ENCODE measurements at places on chromosomes 2 and 18.

- no peak for DNase-seq
Measured at GRCh38 chr2:89784960-89785359, 1093.5 kb downstream of the RPIA start.

DNA sequence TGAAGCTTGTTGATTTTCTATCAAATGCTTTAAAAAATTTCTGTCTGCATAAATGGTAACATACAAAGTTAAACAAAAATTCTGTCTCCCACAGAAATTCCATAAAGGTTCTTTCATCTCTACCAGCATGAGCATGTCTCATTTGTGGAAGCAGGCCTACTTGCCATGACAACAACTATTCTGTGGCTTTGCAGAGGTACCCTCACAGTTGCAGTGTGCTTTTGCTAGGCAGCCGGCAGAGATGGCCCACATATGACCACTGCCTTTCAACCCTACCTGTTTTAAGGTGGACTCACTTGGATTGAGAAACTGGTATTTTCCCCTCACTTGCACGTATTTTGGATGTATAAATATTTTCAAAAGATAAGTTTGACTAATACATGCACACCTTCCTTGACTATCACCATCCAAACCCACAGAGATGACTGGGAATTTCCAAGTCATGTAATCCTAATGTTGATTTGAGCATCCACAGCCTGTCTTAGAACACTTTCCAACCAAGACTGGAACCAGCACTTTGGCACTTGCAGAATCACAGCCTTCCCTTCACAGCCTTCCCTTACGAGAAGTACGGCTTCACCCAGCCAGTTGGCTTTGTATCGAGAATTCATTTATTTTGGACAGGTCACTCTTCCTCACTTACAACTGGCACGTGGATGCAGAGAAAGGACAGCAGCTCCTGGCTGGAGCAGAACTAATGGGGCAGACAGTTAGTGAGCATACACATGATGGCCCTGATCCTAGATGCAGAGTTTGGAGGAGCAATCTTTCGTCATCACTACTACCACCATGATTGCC, 9.3 kb upstream of the FHL2 start:
- DNase-seq = no peak

GRCh38 chr18:49846361-49846662, 33.0 kb upstream of the ACAA2 start:
- DNase-seq = no peak

DNA sequence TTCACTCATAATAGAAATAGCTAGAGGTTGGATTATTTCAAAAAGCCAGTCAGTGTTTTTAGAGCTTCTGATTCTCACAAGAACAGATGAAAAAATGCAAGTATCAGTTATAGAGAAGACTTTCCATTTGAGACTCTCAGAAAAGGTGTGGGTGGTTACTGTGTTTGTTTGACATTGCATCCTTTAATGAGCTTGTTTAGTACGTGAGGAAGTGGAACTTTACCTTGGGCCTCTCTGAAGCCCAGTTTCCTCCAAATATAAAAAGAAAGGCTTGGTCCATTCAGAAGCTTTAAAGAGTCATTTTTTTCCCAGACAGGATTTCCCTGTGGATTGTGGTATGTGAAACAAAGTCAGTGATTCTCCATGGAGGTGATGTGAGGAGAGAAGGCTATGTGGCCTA, 89.9 kb upstream of the RANBP2 start:
- DNase-seq = no peak

DNA sequence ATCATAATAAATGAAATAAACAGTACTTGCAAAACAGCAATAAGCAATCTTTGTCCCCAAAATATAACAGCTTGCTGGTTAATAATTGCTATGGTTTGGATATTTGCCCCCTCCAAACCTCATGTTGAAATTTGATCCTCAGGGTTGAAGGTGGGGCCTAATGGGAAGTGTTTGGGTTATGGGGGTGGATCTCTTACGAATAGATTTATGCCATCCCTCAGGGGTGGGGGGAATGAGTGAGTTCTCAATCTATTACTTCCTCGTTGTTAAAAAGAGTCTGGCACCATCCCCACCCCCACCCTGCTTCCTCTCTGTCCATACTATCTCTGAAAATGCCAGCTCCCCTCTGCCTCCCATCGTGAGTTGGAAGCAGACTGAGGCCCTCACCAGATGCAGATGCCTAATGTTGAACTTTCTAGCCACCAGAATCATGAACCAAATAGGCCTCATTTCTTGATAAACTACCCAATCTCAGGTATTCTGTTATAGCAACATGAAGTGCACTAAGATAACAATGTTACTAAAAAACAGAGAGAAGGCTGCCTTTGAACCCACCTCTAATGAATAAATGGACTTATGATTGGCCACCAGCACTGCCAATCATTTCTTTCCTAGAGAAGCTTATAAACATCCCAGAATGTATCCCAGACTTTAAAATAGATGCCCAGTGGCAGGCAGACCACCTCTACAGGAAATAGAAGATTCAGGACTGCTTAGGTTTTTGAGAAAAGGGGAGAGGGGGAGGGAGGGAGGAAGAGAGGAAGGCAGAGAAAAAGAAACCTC, 90.1 kb downstream of the ALPK2 start:
- DNase-seq = no peak

- no peak for DNase-seq
Measured at GRCh38 chr2:30869988-30870387, 62.7 kb upstream of the CAPN13 start.

DNA sequence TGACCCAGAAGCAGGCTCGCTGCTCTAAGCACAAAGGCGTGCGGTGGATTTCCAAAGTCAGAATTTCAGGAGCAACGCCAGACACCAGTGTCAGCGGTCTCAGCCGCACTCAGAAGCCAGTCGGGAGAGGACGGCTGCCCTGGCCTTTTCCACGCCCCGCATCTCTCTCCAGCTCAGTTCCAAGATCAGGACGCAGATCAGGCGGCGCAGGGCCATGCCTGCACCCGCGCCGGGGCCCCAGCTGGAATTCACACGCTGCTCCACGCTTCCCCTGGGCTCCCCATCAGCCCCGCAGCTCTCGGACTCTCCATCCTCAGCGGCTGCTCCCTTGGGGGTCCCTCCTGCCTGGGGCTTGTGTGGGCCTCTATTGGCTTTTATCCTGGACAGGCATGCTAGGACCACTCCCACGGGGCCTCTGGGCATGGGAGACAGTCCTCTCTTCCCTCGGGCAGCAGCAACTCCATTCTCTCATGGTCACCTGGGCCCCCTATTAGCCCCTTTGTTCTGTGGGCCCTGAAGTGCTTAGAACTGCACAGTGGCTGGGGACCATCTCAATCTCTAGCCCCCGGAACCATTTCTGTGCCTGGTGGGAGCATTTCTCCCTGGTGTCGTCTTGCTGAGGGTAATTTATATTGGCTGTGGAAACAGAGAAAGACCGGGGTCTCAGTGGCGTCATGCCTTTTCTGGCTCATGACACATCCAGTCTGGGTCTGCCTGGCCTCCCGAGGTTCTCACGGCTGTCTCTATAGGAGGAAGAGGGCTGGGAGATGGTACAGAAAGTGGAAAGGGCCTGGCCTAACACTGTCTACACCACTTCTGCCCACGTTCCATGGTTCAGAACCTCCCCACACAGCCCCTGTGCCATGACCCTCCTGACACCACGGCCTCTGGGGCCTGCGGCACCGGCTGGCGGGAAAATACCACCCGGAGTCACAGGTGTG, 14.9 kb upstream of the TMEM18 start:
- DNase-seq = no peak

- DNase-seq = no peak
Measured at GRCh38 chr18:12085786-12086185, 7.9 kb upstream of the ANKRD62 start.

GRCh38 chr2:159501743-159502142, 114.6 kb downstream of the BAZ2B start:
- no peak for DNase-seq

- no peak for DNase-seq
Measured at GRCh38 chr2:63853527-63854310, 12.0 kb downstream of the UGP2 start.

- DNase-seq = peak; percentile 28
Measured at GRCh38 chr18:11518788-11519685, 90.4 kb upstream of the SLC35G4 start.

DNA sequence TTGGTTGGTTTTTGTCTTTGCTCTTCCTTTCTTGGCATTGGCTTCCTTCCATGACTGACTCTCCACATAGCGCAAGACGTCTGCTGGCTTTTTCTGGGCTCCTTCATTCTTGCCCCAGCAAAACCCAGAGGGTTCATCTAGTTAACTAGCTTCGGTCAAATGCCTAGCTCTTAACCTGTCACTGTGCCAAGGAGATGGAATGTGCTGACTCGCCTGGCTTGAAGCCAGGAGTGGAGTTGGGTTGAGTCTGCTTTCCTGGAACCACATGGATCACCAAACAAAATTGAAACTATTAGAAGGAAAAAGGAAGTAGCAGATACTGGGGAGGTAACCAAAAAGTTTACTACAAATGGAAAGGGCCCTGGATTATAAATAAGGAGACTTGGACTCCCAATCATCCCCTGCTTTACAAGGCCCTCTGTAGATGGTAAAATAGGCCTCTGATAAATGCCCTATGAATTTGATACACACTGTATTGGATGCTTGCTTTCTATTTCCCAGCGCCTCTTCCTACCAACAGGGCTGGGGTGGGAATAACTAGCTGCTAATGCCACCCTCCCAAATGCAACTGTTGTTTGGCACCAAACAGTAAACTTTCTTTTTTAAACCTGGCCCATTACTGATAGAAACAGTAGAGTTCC, 11.3 kb downstream of the MALT1 start:
- no peak for DNase-seq

DNA sequence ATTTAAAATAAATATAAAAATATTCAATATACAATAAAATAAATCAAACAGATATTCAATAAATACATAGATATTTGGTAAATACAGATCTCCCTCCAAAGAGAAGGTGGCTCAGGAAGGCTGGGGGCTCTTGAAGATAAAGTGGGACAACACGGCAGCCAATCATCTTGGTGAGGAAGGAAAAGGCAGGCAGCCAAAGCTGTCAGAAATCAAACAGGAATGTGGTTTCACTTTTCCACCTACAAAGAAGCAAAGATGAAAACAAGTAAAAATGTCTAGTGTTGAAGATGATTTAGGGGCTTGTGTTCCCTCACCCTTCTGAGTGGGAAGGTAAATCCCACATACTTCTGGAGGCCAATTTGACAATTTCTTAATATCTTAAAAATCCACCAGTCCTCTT, 85.7 kb downstream of the B3GNT2 start:
- DNase-seq = no peak
